ENCODE measurements at places on chromosomes 5 and 9.

DNA sequence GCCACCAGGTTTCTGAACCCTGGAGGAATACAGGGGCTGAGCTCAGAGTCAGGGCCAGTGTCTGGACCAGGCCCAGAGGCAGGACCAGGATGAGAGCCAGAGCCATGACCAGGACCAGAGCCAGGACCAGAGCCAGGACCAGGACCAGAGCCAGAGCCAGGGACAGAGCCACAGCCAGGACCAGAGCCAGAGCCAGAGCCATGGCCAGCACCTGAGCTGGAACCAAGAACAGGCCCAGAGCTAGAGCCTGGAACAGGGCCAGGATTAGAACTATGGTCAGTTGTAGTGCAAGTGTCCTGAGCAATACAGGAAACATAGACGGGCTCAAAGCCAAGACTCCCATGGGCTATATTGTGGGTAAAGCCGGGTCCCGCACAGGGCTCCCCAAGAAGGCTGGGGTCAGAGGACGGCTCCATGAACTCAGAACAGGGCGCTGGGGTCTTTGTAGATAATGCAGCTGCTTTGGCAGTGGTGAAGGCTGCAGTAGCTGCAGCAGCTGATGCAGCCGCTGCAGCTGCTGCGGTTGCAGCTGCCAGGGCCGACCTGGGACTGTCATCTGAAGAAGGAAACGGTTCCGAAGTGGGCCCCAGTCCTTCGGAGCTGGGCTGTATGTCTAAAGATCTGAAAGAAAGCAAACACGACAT lies 559 bp downstream of the SPAG8 start:
- no peak for DNase-seq

GRCh38 chr5:55027595-55027994 lies 3.5 kb downstream of the GZMK start:
- no peak for DNase-seq

- DNase-seq = no peak
Measured at GRCh38 chr5:56712895-56713591, 102.3 kb upstream of the MAP3K1 start.

DNA sequence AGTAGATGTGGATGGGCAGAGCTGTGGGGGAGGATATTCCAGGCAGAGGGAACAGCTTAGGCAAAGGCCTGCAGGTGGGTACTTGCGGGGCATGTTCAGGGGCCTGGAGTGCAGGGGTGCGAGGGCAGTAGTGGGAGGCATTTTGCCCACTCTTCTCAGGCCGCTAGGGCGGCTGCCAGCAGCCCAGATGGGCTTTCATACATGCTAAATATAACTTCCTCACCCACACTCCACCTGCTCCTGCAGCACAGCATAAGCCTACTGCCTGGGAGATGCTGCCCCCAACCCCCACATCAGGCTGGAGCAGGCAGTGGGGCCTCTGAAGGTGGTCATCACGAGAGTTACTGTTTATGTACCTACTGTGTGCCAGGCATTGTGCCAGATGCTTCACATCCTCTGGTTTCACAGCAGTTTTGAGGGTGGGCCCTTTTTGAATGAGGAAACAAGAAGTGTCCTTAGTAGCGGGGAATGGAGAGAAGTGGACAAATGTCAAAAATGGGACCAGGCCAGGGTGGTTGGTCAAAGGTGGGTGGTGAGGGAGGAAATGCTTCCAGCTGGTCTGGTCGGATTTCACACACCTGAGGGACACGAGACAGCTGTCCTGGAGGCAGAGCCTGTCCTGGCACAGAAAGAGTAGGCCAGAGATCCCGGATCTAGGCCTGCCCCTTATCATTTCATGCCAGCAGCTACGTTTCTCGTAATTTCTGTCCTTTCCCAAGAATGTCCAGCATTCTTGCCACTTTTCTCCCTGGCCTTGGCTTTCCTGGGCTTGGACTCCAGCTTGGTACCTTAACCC lies 12.1 kb downstream of the RGS14 start:
- DNase-seq = no peak

DNA sequence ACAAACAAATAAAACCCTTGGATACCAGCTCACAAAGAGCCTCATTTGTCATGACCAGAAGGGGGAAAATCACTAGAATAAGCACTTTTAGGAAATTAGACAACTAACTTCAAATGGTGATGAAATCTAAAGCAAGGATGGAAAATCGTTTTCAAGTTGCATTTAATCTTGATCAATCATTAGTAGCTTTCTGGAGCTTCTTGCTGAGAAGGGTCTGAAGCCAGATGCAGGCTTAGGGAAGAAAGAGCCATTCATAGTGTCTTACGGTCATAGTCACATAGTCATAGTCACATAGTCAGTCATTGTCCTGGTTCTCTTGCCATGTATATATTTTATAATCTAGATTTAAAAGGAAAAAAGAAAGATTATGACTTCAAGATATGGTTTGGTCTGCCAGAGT lies 610.5 kb downstream of the ACTL7B start:
- DNase-seq = no peak

DNA sequence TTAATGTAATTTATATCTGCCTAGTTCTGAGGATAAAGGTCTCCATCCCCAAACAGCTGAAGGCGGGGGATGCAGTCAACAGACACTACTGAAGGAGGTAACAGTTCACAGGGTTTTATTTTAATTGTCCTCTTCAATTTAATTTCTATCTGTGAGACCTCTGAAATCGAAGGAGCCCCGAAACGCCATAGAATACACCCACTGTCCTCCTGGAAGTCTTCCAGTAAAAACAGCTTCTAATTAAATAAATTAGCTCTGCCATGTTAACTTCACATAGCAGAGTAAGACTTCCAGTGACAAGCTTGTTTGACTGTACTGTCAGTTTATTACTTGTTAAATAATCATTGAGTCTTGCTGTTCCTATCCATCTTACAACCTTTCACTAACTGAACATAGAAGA lies 193.5 kb downstream of the SEC61B start:
- DNase-seq = no peak

DNA sequence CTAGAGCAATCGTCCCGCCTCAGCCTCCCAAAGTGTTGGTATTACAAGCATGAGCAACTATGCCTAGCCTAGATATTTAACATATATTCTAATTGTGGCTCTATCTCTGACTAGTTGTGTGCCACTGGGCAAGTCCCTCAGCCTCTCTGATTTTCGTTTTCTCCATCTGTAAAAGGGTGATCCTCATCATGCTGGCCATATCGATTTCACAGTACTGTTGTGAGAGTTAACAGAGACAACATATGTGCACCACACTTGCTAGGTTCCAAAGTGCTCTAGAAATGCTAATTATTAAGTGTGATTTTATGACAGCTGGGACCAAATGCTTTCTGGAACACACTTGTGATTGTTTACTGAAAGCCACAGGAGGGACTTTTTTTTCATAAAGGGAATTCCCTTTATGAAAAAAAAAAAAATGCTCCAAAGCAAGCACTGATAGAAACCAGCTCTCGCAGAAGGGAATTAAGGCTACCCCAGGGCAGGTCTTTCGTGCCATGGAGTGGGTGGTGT lies 78.5 kb upstream of the EPB41L4B start:
- no peak for DNase-seq

- DNase-seq = no peak
Measured at GRCh38 chr5:149671544-149671943, 58.6 kb upstream of the PPARGC1B start.

DNA sequence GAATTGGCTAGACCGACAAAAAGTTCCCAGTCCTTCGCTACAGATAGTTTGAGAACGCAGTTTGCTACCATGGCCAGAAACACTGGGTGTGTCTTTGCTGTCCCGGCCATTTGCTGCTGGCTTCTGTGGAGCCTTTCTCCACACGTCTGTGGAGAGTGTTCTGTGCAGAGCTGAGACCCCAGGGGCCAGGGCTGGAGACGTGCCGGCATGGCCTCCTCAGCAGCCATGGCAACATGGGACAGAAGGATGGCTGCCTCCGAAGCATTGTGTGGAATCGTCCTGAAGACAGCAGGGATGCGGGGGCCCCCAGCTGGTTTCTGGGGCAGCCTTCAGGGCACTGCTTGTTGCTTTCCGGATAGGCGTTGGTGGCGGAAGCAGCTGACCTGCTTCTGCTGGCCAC lies 142.8 kb downstream of the GADD45G start:
- DNase-seq = no peak

DNA sequence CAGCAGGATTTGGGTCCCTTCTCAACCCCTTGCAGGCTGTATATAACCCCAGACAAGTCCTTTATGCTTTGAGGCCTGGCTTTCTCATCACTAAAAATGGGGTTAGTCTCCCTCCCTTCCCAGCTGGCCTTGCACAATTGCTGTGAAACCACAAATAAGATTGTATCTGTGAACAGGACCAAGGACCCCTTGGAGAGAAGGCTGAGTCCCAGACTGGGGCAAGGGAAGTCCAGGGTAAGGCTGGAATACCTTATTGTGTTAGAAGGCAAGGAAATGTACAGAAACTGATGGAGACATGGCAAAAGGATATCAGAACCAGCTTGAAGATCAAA lies 11.4 kb downstream of the MACROH2A1 start:
- DNase-seq = no peak

DNA sequence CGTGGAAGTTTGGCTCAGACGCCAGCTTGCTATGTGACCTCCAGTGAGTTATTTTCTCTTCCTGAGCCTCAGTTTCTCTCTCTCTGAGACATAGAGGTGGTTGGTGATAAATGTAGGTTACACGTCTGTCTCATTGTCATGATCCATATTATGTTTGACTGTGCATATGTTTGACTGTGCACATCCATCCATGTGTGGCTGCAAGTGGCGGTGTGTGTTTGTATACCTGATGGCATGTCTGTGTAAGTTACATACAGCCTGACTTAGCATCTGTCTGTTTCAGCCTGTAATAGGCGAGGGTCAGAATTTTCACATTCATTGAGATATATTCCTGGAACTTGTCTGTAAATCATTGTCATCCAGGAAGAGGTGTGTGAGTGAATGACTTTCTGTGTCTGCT lies 3.3 kb downstream of the SPARC start:
- DNase-seq = no peak

GRCh38 chr5:26034813-26035212 lies 1003.6 kb downstream of the CDH9 start:
- no peak for DNase-seq

DNA sequence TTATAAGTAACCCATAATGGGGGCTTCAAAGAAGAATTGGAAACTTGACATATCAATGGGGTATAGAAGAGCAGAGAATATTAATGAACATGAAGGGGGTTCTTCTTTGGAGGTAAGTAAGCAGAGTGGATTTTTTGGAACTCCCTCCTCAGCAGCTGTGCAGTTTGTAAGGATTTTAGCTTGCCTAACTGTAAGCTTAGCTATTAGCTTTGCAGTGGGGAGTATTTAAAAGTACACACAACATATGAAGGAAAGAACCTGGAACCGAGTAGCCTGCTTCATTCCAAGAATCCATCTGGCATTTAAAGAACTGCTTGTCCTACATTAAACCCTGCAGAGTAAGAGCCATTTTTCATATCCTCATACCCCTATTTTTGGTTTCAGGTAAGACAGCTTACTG lies 2.2 kb upstream of the PBX3 start:
- no peak for DNase-seq

GRCh38 chr5:18660511-18660910 lies 1026.3 kb downstream of the TAF11L14 start:
- no peak for DNase-seq

GRCh38 chr5:150301170-150301505 lies 1.6 kb downstream of the ARSI start:
- no peak for DNase-seq

DNA sequence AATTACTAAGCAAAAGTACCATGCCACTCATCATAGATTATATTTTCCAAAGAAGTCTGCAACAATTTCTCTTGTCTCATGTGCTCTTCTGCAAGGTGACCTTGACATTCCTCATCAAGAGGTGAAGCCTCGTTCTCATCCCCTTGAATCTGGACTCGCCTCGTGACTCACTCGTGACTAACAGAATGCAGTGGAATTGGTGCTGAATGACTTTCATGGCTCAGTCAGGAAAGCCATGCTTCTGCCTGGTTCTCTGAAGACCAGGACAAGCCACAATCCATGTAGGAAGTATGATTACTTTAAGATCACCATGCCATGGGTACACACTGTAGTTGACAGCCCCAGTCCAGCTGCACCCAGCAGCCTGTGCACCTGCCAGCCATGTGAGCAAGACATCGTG lies 335.8 kb downstream of the GADD45G start:
- no peak for DNase-seq

DNA sequence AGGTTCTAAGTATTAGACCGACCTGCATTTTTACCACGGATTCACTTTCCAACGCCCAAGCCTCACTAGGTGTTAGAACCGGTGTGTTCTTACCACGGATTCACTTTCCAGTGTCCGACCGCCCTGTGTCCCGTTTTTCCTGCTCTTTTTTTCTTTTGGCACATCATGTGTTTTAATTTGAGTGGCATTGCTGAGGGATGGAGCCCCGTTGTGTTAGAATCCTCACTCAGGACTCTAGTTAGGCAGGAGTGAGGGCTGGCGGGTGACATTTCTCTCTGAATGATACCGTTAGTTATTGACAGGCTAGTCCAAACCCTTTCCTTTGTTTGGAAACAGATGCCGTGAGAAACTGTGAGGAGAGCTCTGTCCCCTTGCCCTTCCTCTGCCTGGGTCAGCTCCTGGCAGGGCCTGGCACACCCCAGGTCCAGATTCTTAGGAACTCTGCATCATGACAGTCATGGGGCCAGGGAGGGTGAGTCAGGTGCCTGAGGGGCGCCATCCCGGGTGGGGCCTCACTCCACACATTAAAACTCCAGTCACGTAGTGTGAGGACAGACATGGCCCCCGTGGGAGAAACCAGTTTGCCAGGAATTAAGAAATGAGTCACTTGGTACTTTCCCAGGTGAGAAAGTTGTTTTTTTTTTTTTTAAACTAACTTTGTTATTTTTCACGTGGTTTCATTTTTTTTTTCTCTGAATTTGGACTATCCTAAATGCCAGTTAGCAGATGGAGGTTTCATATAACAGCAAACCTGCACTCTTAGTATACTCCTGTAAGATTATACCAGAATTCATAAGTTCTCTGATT lies 15.8 kb downstream of the EXOC3 start:
- no peak for DNase-seq

DNA sequence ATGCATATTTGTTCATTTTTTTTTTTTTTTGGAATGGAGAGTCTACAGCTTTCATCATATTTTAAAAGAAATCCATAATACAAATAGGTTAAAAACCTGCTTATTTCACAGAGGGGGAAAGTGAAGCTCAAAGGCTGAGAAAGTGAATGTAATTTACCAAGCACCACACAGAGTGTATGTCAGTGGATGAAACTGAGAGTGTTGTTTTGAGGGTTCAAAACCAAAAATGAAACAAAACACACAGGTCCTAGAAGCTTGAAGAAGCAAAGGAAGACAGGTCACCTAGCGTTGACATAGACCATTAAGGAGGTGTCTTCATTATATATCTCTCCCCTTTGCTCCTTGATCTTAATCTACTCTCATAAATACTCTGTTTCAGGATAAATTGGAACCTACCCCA lies 7.5 kb downstream of the NMUR2 start:
- DNase-seq = no peak

DNA sequence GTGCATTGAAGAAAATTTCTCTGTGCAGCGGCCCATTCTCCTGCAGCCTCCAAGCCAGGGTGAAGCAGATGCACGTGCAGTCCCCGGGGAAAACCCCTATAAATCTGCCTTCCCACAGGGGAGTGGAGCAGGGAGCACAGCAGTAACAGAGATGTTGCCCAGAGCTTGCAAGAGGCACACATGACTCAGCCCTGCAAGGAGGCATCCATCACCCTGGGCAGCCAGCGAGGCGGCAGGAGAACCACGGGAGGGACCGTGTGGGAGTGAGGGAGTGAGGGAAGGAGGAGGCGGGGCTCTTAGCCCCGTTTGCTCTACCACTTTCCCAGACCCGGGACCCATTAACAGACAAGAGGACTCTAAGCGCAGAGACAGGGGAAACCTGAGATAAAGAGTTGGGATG lies 96.2 kb upstream of the ARAP3 start:
- DNase-seq = no peak

- no peak for DNase-seq
Measured at GRCh38 chr9:131578731-131579504, 33.6 kb downstream of the PRRT1B start.

- no peak for DNase-seq
Measured at GRCh38 chr5:79847561-79847960, 143.5 kb downstream of the MTX3 start.

Measured in NK-92 treated with Interleukin-12 subunit alpha and Interleukin-12 subunit beta, amount 100 ng/mL, for 24 hours (cell line).